Stimulated activated naive CD8-positive, alpha-beta T cell treated with anti-CD3 and anti-CD28 coated beads, Interleukin-15, Interleukin-2, amounts not matched to agents 100 U/mL and 50 U/mL, for 24 hours (primary cell): ENCODE measurements at places on chromosomes 5 and 9.

DNA sequence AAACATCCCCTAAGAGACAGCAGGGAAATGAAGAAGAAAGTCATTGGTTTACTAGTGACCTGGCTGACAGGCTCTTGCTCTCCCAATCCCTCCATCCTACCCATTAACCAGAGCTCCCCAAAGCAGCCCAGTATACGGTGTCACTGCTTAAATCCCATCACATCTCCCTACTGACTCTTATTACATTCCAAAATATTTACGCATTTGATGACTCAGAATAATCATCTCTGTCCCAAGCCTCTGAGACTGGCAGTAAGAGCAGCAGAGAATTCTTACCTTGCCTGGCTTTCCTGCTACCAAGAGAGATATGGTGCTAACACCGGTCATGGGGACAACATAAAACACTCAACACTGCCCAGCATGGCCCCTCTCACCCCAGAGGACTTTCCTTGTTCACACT lies 20.2 kb upstream of the WHRN start:
- no peak for DNase-seq

- DNase-seq = no peak
Observed at GRCh38 chr5:31853398-31854135, 214.6 kb downstream of the PDZD2 start.

GRCh38 chr9:107246259-107247254 lies 36.5 kb upstream of the RAD23B start:
- DNase-seq = peak; percentile 40

DNA sequence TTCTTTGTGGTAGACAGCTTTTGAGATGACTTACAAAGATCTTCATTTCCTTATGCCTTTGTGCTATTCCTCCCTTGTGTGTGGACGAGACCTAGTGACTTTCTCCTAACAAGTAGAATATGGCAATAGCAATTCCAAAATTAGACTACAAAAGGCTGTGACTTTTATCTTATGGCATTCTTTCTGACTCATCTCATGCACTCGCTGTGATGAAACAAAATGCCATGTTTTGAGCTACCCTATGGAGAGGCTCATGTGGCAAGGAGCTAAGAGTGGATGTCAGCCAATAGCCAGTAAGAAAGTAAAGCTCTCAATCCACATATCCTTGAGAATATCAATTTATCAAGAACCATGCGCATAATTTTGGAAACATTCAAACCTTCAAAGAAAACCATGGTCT lies 380.5 kb upstream of the SMC2 start:
- no peak for DNase-seq

- DNase-seq = no peak
Observed at GRCh38 chr5:15304066-15304731, 195.8 kb upstream of the FBXL7 start.

DNA sequence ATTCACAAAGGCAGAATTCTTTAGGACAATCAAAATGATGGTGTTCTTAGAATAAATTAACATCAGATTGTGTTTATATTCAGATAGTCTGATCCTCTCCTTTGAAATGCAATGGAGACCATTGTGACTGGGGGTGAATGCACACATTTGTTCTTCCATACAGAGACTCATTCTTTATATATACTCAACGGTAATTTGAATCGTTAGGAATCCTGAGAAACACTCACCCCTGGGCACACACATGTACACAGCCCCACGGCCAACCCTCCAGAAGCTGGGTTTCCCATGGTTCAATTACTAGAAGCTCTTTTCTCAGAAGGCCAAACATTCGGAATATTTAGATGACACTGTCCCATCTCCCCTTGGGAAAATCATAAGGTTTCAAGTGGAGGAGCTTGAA lies 57.5 kb upstream of the EPB41L4B start:
- DNase-seq = no peak

GRCh38 chr5:122391621-122392020 lies 79.6 kb downstream of the SNCAIP start:
- no peak for DNase-seq
